Mesenchymal stem cell (in vitro differentiated cells and primary cell): ENCODE measurements at places on chromosomes 6 and 20.

DNA sequence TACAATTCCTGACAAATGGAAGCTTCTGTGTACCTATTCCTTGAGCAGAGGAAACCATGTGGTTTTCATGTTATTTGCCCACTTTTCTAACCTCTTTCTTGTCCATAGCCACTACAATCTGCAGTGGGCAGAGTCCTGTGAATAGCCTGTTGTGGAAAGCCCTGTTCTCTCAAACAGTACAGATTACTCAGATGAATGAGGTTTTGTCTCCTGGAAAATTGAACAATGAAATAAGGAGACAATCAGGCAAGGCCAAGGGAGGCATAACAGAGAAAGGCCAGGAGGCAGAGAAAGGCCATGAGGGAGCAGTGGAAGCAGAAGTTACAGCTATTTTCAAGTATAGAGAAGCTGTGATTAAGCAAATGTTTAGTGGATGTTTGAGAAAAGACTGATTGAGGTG is 189.3 kb downstream of the GRIK2 start:
- DNase-seq, result no peak

DNA sequence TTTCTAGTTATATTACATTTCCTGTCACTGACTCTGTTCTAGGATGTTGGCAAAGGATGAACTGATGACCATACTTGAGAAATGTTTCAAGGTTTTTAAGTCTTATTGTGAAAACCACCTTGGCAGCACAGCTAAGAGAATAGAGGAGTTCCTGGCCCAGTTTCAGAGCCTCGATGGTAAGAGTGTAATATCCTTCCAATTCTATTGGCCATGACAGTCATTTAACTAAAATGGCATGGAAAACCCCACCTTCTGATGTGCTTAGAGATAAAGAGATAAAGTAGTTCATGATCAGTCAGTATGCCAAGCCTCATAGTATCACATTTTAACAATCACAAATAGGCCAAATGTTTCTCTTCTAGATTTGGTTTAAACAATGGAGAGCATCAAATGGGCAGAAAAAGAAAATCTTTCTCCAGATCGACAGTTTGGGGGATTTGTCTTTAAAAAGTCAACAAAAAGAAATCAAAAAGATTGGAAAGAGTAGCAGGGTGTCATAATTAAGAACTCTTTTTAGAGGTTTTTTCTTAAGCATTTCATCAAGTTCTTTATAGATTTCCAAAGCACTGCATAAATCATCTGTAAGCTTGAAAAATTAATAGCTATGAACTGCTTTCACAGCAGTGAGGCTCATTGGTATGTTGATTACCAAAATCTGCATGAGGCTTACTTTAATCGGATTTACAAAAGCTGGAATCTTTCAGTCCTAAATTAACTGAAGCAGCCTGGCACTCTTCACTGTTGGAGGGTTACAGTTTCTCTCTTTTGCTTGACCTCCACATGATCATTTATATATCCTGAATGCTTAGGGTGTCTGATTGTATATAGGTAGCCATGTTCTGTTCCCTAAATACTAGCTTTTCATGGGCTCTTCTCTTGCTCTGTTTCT is 48.7 kb downstream of the AKIRIN2 start:
- no peak for DNase-seq

DNA sequence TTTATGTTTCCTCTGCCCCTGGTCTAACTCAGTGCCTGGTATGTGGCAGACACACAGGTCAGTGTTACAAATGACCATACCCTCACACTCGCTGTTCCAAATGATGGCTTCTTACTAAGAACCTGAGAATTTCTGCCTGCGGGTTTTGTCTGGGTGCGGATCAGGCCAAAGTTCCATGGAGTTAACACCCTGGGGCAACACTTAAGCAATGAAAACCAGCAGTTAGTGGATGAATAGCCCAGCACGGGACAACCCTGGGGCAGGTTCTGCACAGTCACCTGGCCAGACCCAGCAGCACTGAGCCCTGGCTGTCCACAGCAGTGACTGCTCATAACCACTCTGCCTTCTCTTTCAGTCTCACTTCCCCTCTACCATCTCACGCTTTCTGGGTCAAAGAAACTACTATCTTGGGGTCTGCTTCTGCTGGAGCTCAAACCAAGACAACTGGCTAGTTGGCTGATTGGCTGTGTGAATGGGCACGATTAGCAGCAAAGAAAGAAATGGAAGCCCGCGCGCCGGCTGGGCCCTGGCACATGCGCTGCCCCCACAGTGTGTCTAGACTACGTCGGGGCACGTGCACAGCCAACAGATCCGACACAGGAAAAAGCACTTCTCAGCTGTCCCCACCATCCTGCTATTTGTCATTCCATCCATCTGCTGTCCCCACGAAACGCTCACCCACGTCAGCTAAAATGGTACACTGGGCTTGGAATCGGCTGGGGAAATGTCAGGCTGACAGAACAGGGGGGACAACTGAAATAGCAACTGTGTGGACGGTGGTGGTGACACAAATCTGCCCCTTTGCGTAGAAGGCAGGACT is 36.6 kb downstream of the MGME1 start:
- no peak for DNase-seq

GRCh38 chr6:24214984-24215383 is 89.0 kb downstream of the NRSN1 start:
- peak; percentile 26 for DNase-seq

GRCh38 chr6:157479464-157480303 is 98.7 kb downstream of the ZDHHC14 start:
- DNase-seq, result no peak

DNA sequence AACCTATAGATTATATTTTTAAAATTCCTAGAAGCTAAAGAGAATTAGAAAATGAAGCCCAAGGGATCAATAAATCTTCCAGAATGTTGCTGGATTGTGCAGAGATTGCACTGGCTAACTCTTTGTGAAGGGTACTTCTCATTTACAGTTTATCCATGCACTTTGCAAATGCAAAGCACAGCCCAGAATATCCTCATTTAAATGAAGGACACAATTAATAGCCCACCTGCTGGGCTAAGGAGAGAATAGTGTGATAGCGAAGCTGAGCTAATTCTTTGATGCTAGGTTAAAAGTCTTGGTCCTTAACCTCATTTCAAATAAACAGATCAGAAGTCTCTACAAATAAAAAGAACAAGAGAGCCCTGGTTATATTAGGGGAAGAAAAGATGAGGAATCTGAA is 72.5 kb downstream of the SMPDL3A start:
- DNase-seq, result no peak

DNA sequence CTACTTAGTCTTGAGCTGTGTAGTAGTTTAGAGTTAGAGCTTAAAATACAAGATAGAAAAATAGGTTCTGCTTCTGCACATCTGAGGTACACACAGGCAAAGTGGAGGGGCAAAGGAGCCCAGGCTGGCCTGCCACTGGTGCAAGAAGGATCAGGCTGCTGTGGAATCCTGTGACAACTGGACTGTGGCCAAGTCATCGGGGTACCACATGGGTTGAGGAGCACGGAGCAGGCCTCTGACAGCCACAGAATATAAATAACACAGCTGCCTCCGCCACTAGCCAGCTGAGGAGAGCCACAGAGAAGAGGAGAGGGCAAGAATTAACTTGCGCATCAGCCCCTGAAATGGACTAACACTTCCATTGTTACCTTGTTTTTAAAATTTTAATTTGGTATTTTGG is 206.0 kb upstream of the MARCKS start:
- DNase-seq, result no peak

DNA sequence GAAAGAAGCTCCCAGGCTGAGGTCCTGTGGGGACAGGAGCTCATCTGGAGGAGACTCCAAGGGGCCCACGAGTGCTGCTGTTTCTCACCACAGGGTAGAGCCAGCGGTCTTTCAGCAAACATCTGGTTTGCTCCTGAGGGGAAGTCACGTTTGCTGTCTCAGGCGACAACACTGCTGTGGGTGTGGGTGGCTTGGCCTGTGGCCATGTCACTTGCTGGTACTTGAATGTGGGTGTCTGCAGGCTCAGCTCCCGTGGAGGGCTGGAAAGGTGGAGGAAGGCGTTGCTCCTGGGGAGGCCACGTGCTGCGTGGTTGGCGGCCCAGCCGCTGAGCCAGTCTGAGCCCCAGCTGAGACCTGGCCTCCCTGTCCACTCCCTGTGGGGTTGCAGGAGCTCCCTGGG is 52.8 kb upstream of the MPC1 start:
- DNase-seq, result no peak

DNA sequence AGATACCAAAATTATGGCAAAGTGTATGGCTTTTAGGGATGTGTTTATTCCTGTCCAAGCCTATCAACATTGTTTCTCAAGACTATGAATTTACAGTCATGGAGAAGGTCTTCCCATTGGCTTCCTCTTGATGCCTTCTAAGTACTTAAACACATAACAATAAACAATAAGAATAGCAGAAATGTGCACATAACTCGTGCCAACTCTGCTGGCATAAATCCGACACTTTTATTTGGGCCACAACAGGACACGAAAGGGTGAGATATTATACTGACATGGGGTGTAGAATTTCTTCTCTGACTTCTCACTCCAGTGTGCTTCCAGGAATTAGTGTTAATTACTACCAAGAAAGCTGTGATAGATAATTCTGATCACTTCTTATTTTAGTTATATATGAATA is 695.9 kb upstream of the SLC35B3 start:
- DNase-seq, result no peak

- DNase-seq, result no peak
These were observed 293.5 kb downstream of the ARHGAP18 start for GRCh38 chr6:129416337-129416990.

- peak; percentile 26 for DNase-seq
These were observed 362.4 kb downstream of the UTRN start for GRCh38 chr6:144647406-144647964.

- DNase-seq, result no peak
These were observed 48.9 kb downstream of the NKX2-2 start for GRCh38 chr20:21464916-21465315.

GRCh38 chr6:104730450-104730849 is 129.3 kb downstream of the HACE1 start:
- no peak for DNase-seq

- DNase-seq, result peak; percentile 75
These were observed 136.9 kb upstream of the SUPT3H start for GRCh38 chr6:45514454-45515230.

DNA sequence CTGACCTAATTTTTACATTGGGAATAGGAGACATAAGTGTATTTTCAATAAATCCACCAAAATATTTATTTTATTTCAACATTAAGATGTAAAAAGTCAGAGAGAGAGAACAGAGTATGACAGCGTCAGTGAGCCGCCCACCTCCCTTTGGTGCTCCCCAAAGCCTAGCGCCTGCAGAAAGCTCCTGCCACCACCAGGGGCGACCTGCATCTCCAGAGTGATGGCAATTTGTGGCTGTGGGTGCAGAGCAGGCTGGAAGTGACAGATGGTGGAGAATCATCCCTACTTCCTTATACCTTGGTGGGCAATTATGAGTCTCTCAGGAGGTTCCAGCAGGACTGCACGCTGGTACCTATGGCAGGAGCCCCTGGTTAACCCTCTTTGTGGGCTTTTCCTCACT is 87.3 kb downstream of the PTPRT start:
- no peak for DNase-seq

DNA sequence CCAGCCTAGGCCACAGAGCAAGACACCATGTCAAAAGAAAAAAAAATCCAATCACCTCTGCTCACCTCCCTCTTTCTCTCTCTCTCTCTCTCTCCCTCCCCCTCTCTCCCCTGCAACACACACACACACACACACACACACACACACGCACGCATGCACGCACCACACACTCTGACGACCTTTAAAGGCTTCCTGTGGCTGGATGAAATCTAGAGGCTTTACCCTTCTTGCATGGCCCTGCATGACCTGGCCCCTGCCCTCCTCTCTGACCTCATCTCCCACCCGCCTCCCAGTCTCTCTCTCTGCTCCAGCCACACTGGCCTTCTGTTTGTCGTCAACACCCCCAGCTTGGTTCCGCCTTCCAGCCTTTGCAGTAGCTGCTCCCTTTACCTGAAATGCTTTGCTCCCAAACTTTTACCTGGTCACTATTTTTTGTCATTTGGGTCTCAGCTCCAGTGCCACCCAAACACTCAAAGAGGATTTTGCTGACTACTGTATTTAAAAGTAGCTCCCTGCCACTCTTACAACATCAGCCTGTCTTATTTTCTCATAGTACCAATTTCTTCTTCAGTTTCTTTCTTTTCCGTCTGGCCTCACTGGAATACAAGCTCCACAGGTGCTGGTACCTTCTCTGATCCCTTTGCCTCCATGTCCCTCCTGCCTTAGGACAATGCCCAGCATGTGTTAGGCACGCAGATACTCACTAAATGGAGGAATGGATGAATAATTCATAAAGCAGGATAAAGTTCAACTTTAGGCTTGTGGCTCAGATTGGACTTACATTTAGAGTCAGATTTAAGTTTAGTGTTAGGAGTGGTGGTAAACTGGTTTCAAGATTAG is 4.3 kb upstream of the LTA start:
- no peak for DNase-seq

GRCh38 chr6:124888581-124889371 is 73.5 kb upstream of the RNF217 start:
- DNase-seq, result peak; percentile 62

- DNase-seq, result no peak
These were observed 48.4 kb downstream of the ZFAND3 start for GRCh38 chr6:37867756-37868446.
